Cerebellum (tissue), 4 donors: ENCODE measurements at places on chromosomes 2 and 18. TPM values are rescaled to one million over a fixed set of nuclear protein-coding genes. Genes with fewer than 3 reads are reported as not detected.

PSMA8 gene
- total RNA-seq, result not detected

ANKRD62 gene
- total RNA-seq, result 0.18 TPM

NGEF gene
- total RNA-seq, result 12.2 TPM

UPP2 gene
- 0.27 TPM for total RNA-seq

DCDC2C gene
- total RNA-seq, result not detected

ST3GAL5 gene
- 61.9 TPM for total RNA-seq

SLC25A12 gene
- 60.1 TPM for total RNA-seq

NT5DC4 gene
- total RNA-seq, result not detected

VWA3B gene
- 0.73 TPM for total RNA-seq

TOGARAM2 gene
- total RNA-seq, result 2.6 TPM

MCEE gene
- total RNA-seq, result 12.0 TPM

FAM228A gene
- 3.5 TPM for total RNA-seq

KIF1A gene
- total RNA-seq, result 217 TPM

POMC gene
- 0.91 TPM for total RNA-seq

IL1A gene
- total RNA-seq, result 0.09 TPM

FER1L5 gene
- 1.4 TPM for total RNA-seq

TEX44 gene
- total RNA-seq, result not detected

TUBB8B gene
- total RNA-seq, result not detected

RIT2 gene
- total RNA-seq, result 9.5 TPM

CROCC2 gene
- total RNA-seq, result not detected

IGFBP2 gene
- 101 TPM for total RNA-seq

TTR gene
- 6.1 TPM for total RNA-seq

CRYBA2 gene
- not detected for total RNA-seq

MEP1B gene
- 0.54 TPM for total RNA-seq

ATOH8 gene
- total RNA-seq, result 13.2 TPM

GRHL1 gene
- total RNA-seq, result 17.2 TPM

ARMC9 gene
- 27.7 TPM for total RNA-seq

MROH2A gene
- total RNA-seq, result not detected

CNTNAP5 gene
- total RNA-seq, result 49.7 TPM

ECEL1 gene
- 6.5 TPM for total RNA-seq

CNGA3 gene
- total RNA-seq, result 3.0 TPM
